Memory B cell (primary cell): ENCODE measurements at places on chromosomes 2 and 18.

- DNase-seq = no peak
Measured at GRCh38 chr18:73778032-73778359, 369.6 kb downstream of the FBXO15 start.

DNA sequence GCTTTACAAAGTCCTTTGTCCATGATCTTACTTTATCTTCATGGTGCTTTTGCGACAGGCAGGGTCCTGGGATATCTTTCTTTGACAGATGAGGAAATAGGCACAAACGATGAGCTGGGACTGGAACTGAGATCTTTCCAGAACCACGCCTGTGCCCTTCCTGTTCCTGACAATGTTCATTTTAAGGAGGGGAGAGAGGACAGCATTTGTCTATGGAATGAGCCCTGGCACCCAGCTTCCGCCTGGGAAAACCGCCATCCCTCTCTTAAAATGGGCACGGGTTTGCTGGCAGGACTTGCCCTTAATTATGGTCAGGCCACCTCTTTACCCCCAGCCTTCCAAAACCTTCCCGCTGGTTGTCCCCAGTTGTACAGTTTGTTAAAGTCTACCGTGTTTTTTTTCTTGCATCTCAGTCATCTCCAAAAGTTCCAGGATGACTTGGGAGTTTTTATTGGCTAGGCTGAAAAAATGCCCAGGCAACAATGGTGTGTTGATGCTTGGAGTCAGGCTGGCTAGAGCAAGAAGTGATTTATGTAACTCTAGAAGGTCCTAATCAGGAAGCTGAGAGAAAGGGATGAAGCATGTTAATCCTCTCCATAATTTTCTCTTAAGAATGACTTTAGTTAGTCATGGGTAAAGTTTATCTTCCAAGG, 264.9 kb upstream of the EPAS1 start:
- DNase-seq = no peak

GRCh38 chr2:154133823-154134222, 262.1 kb downstream of the GALNT13 start:
- no peak for DNase-seq

DNA sequence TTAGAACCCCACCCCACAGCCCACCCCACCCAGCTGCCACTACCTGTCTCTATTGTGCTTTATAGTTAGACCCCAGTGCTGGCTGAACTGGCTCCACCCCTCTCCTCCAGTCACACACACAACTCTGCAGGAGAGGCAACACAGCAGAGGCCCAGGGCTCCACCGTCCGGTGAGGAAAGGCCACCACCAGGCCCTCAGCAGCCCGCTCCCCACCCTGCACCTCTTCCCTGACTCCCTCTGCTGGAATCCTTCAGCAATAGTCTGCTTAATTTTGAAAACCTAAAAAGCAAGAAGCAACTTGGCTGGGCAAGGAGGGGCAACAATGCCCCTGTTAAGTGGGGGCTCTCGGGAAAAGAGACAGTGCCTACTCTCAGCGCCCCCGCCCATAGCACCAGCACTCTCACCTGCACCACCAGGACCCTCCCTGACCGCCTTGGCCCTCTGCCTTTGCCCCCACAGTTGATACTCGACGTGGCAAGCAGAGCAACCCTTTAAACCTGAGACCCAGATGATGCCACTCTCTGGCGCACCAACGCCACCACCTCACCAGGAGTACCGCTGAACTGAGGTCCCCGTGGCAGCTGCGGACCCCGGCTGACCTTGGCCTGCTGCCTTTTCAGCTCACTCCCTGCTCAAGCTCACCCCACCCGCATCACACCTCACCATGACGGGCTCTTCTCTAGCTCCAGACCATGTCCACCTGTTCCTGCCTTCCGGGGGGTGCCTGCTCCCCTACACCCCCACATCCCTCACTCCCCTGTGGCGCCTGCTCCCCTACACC, 45.7 kb downstream of the NDUFA10 start:
- no peak for DNase-seq

DNA sequence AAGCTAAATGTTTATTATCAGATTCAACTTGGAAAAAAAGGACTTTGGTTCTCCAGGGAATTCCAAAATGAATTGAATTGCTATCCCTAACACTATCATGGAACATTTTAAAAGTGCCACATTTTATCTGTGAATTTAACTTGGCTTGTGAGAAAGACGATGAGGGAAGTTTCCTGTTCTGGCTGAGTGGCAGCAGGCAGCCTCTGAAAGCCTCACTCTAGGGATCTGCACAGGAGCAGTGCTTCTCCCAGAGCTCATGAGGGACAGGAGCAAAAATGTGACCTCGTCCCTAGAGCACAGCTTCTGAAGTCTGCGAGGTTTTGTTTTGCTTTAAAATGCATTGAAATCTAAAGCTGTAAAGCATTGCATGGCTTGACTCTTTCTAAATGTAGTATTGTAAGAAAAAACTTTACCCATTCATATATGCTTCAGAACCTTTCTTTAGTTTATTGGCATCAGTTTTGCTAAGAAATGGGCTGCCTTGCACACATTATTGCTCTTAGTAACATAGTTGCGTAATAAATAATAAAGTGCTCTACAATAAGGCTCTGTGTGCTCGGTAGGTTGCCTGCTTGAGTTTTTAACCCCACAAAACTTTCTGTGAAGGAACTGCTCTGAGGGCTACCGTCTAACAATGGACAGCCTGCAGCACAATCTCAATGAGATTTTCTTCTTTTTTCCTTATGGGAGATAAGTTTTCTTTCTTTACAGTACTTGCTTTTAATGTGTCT, 136.2 kb upstream of the CDCA7 start:
- no peak for DNase-seq

DNA sequence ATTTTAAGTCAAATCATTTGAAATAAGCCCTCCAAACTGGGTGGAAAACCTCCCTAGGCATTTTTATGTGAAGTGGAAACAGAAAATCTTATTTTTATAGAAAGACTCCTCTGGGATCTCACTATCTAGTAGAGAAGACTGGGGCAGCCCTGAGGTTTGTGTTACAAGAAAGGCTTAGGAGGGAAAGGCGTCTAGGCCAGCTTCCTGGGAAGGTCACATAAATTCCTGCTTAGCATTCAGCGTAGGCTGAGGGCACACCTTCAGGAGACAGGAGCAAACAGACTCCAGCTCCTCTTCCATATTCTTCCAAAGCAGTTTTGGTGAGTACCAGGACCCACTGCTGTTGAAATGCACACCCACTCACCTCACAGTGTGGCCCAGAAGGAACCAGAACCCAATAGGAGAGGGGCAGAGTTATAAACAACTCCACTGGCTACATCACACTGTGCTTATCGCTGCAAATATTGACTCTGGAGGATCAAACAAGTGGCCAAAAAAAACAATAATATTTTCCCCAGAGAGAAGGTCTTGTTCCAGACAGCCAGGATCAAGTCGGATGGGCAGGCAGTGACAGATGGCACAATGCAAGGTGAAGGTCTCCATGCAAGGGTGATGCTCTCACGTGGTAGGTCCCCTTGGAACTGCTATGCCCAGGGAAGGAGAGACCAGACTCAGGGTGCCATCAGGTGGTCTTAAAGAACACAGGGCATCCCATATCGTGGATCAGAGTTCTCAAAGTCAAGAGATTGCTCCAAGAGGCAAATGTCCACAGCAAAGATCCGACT, 17.7 kb upstream of the IGFBP2 start:
- DNase-seq = no peak

DNA sequence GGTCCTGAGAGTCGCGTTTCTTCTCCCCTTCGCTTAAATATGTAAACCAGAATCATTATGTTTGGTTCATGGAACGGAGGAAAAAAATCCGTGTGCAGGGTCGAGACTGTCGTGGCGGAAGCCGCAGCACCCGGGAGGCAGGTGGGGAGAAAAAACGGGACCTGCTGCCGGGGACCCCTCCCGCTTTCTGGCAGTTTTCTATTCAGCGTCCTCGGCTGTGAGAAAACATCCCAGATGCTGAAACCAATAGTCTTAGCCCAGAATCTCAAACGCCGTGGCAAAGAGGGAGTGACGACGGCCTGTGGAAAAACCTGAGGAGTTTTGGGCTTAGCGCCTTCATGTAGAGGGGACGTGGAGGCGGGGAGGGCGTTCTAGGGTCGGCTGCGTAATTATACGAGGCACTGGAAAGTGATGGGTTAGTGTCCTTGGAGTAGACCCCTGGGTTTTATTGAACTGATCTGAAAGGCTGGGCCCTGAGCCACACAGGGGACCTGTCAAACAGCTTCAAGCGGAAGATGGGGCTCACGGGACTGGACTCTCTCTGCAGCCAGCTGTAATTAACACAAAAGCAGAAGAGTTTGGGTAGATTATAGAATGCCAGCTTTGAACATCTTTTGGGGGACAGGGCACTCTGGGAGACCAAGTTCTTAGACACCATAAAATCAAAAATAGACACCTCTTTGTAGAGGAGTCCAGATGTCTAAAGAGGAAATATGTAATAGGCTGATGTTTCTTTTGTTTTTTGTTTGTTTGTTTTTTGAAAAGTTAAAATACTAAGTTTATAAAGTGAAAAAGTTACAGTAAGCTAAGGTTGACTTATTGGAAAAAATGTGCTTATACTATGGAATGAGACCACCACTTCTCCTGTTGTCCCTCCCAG, 834 bp upstream of the BUB1 start:
- DNase-seq = no peak

GRCh38 chr18:21741562-21742314, 1.1 kb downstream of the MIB1 start:
- peak; percentile 24 for DNase-seq

- no peak for DNase-seq
Measured at GRCh38 chr2:126645211-126645618, 10.7 kb upstream of the GYPC start.

DNA sequence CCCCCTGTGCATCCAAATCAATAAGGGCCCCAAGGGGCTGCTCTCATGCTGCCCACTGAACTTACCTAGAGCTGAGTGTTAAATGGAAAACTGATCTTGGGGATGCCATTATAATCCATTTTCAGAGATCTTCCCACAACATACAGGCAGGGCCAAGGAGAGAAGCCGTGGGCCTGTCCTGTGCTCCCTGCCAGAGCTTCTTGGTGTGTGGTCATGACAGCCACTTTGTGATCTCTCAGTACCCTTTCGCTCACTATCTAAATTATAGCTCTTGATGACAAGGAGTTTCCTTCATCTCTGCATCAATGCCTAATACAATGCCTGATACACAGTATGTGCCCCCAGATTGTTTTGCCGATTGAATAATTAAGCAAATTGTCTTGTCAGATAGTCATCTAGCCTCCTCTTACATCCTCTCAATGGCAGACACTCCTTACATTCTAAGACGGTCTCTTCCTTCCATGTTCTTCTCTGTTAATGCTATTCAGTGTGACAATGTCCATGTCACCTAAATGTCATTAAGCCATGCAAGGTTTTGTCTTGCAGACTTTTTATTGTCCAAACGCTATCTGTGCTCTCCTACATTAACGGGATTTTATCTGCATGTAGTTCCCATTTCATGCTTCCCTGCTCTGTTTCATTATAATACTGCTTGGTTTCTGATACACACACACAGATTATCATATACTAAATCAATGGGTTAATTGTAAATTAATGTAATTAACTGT, 5.9 kb downstream of the CSRNP3 start:
- DNase-seq = no peak

DNA sequence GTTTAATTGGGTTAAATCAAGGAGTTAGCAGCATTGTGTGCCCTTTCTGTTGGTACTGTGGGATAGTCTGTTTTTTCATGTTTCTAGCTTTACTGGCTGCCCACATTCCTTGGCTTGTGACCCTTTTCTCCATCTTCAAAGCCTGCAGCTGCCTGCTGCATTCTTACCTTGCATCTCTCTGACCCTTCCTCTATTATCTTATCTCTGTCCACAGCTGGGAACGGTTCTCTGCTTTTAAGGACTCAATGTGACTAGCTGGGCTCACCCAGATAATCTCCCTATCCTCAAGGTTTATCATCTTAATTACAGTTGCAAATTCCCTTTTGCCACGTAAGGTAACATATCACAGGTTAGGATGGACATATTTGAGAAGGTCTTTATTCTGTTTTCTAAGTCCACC, 199.7 kb downstream of the KCNS3 start:
- no peak for DNase-seq

DNA sequence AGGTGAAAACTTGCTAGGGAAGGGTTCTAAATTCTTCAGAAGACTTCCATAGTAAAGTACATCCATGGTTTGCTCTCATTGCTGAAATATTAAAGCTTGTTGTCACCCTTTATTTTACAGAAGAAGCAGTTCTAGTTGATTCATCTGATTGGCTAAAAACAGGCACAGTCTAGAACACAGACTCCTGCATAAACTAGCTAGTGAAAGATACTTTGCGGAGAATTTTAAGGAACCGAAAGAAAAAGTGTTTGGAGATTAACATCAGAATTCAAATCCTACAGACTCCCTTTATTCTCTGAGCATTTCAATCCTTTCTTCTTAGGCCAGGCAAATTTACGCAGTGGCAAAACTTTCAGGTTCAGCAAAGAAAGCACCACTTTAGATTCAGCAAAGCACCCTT, 1076.5 kb upstream of the ZEB2 start:
- DNase-seq = no peak

GRCh38 chr2:199282309-199282708, 175.4 kb downstream of the SATB2 start:
- DNase-seq = no peak

DNA sequence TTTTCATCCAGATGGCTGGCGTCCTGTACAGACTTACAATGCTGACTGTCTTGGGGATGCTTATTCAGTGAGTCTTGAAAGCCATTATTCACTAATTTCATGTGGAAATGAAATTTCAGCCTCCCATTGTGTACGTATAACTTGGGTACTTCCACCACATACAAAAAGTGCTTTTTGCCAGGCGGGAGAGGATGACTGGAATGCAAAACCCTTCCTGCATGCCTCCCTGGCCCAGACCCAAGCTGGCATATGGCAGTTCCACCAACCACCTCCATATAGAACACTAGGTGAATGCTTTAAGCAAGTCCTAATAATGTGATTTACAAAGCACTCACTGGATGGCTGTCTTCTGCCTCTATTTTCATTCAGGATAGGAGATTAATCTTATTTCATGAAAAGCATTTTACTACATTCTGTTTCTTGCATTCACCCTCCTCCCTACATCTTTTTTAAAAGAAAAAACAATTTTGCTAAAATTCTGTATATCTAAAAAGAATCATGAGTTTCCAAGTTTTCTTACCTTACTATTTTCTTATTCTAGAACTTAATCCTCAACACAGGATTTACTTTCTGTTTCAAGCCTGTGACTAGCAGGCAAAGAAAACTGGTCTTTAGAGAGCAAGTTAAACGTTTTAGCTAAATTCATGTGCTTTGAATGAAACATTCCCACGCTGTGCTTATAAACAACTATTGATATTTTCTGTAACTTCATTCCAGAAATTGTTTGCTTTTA, 327.6 kb downstream of the NCKAP5 start:
- DNase-seq = no peak
